ENCODE measurements at places on chromosomes 3 and 15.

GRCh38 chr15:73826711-73827251, 46.6 kb upstream of the TBC1D21 start:
- DNase-seq, result no peak

GRCh38 chr15:31285772-31286261, 40.8 kb upstream of the KLF13 start:
- no peak for DNase-seq

DNA sequence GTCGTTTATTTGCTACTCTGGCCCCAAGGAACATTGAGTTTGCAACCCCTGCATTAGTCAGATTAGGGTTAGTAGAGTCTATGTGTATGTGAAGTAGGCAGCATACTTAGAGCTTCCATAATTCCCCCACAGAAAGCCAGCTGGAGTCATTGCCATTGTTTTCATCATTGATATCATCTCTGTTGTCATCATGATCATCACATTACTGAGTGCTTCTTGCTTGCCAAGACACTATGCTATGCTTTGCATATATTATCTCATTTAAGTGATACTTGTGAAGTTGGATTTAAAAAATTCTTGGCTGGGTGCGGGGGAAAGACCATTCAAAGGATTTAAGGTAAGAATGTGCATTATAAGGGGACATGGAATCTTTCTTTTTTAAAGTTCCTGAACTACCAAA, 209.0 kb downstream of the CACNA2D3 start:
- no peak for DNase-seq

- DNase-seq, result no peak
These were observed 44.7 kb upstream of the CADPS start for GRCh38 chr3:62919784-62920465.

DNA sequence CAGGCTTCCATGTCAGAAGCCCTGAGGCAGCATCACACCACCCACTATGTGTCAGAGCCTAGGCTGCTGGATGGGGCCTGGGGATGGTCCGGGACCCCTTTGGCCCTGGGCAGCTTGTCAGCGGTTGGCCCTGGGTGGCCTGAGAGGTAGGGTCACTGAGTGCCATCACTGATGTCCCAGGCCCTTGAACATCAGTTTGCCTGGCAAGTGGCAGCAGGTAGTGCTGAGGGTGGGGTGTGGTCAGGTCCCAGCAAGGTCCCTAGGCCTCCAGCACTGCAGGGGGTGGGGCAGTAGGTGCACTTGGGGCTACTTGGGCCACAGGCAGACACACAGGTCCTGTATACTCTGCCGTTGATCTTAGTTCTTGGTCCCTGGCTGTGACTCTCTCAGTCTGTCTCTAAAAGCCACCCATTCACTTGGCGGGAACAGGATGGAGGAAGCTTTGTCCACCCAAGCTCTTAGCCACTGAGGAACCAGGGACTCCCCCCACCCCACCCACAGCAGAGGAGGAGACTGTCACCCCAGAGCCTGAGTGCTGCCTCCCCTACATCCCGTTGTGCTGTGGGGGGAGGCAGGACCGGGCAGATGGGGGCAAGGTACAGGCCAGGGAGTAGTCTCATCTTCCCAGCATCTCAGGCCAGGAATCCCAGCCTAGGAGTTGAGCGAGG, 5.8 kb downstream of the GNAI2 start:
- no peak for DNase-seq

- DNase-seq, result no peak
These were observed 362.1 kb downstream of the LRRC3B start for GRCh38 chr3:26984416-26985390.

DNA sequence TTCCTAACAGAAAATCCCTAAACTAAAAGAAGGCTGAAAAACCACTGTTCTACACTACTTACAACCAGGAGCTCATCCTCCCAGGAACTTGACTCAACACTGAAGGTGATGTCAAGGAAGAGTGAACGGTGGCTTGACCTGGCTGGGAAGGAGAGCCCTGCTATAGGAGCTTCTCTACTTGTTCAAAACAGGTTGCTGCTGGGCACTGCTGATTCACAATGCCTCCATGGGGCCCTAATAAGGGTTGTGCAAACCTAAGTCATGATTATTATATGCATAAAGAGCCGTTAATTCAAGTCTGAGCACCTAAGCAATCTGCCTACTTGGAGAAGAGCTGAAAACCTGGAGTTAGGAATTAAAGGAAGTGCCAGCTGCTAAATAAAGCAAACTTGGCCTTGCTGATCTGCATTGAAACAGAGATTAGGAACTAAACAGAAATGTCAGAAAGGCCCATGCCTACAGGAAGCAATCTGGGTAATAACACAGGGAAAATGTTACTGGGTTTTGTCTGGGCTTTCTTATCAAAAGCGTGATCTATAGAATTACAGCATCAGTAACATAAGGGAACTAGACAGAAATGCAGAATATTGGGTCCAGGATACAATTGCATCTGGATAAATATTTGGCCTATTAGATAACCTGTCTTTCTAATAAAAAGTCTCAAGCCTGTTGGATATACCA, 243.2 kb downstream of the NEK10 start:
- no peak for DNase-seq

DNA sequence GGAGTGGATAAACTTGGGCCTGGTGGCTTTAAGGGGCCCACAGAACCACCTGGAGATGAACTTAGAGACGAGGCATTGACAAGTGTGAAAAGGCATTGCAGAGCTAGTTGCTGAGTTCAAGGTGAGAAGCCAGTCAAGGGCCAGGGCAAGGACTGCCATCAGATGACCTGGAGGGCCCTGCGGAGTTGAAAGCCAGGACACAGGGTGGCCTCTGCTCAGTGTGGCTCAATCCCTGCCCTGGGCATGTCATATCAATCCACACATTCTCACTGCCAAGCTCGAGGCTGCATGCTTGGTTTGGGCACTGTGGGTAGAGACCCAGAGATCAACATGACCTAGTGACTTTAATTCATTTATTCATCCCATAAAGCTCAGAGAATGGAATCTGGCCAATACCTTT, 9.2 kb downstream of the PAQR5 start:
- DNase-seq, result no peak

DNA sequence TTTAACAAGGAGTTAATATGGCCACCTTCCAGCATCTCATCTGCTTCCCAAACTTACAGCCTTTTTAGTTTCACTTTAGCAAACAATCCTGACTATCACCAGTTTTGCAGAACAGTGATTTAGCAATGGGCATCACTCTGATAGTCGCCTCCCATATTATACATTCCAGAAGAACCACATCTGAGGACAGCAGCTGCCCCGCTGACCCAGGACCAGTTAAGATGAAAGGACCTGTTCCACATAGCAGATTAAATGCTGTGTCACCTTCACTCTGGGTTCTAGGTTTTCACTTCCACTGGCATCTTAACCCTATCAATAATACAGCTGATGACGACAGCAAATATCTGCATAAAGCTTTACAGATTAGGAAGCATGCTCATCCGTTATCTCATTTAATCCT, 99.8 kb downstream of the TRIM69 start:
- DNase-seq, result no peak

DNA sequence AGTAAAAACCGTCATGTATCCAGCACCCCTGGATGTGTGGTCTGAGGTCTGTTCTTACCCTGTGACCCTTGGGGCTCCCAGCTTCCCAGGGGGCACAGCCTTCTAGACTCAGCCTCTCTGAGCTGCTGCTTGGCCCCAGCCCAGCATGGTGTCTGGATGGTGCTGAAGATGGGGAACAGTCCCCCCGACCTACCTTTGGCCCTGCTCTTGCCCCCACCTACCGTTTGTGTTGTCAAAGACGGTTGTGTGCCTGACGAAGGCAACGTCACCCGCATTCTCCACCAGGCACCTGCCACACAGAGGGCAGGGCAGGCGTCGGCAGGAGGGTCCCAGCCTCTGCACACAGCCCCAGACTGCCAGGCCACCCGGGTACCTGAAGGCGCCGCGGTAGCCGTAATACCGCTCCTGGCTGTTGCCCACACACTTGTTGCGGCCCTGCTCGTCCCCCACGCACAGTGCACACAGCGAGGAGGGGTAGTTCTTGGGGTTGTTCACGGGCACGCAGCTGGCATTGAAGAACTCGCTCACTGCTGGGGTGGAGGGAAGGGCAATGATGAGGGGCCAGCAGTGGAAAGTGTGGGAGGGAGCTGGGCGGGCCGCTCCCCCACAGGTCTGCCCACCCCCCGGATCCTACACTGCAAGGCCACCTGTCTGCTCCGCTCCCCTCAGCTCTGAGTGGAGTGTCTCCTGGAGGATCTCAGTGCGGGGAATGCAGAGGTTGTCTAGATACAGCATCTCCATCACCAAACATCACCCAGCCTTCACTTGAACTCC, 21.0 kb downstream of the MELTF start:
- no peak for DNase-seq

- no peak for DNase-seq
These were observed 350.6 kb downstream of the PLCL2 start for GRCh38 chr3:17235310-17235709.

- no peak for DNase-seq
These were observed 39.6 kb downstream of the VGLL3 start for GRCh38 chr3:86951322-86951721.

DNA sequence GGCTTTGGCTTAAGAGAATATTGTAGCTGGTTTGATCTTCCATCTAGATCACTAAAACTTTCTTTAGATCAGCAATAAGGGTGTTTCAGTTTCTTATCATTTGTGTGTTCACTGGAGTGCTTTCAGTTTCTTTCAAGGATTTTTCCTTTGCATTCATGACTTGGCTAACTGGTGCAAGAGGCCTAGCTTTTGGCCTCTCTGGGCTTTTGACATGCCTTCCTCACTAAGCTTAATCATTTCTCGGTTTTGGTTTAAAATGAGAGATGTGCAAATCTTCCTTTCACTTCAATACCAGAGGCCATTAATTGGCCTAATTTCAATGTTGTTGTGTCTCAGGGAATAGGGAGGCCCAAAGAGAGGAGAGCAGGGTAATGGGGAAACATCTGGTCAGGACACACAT, 30.3 kb upstream of the CCNB2 start:
- no peak for DNase-seq

- no peak for DNase-seq
These were observed 129.2 kb upstream of the IL12A start for GRCh38 chr3:159859424-159859823.

DNA sequence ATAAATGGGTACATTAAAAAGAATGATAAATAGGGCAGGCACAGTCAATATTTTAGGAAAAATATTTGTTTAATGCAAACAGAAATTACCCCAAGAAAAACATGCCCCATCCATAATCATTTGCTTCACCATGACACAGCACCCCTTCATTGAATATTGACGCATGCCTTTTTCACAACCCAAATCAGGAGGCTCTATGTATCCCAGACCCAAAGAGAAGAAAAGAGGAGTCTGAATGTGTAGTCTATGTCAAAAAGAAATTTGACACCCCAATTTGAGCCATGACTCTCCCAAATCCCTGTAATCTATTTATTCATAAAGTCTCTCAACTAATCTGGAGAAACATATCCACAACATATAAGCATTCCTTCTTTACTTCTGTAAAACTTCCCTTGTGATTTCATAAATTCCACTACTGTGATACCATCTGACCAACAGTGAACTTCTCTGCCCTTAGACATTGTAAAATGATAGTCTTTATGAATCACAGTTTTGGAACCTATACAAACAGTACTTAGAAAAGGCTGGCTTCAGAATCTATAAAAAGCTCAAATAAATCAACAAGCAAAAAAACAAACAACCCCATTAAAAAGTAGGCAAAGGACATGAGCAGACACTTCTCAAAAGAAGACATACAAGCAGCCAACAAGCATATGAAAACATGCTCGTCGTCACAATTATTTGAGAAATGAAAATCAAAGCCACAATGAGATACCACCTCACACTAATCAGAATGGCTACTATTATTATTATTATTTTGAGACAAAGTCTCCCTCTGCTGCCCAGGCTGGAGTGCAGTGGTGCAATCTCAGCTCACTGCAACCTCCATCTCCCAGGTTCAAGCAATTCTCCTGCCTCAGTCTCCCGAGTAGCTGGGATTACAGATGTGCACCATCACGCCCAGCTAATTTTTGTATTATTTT, 53.4 kb upstream of the XRN1 start:
- no peak for DNase-seq

DNA sequence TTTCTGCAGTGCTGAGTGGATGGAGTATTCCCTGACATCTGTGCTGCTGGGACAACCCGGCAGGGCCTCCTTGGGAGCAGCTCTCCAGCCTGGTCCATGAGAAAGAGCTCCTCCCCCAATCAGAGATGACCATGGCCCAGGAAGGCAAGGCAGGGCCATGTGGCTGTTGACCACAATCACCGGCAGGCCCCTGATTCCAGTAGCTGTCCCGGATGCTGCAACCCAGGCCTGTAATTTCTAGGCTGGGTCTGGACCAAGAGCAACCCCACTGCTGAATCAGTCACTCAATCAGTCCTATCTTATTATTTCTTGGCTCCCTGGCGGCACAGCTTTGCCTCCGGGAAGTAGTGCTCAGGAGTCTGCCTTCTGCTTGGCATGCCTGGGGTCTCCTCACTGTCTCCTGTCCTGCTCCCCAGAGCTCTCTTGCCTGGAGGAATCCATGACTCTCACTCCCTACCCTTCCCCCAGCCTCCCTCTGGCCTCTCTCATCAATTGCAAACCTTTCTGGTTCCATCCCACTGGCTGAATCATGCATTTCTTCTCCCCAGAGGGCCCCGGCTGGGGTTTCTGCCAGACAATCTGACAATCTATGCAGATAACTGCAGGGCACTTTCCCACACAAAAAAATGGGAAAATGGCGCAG, 32.6 kb upstream of the ITGA11 start:
- no peak for DNase-seq

DNA sequence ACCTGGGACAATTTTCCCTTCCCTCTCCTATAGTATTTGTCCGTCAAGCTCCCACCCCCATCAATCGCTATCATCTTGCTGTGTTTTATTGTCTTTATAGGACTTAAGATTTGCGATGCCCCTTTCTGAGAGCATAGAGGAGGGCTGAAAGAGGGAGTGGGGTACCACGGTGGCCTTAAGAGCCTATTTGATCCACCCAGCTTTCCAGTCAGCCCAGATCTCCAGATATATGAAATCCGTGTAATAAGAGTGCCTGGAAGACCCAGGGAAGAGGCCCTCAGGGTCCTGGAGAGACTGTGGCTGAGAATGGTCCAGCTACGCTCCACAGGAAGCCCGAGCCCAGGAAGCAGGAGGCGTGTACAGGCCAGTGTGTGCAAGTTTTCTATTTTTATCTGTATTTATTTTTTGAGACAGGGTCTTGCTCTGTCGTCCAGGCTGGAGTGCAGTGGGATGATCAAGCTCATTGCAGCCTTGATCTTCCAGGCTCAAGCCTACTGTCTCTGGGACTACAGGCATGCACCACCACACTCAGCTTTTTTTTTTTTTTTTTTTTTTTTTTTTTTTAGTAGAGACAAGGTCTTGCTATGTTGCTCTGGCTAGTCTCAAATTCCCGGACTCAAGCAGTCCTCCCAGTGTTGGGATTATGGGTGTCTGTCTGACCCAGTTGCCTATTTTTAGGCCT, 964 bp upstream of the NCKIPSD start:
- DNase-seq, result no peak

DNA sequence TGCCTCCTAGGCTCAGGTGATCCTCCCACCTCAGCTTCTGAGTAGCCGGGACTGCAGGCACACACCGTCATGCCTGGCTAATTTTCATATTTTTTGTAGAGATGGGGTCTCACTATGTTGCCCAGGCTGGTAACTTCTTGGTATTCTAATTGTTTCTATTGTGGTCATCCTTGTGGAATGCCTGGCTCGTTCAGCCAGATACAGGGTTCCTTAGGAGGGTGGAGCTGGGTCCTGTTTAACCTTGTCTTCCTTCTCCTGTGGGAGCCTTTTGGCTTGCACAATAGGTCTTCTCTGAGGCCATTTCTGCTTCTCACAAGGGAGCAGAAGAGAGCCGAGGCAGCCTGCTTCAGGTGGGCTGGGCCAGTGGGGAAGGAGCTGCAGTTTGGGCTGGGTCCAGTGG, 15.7 kb downstream of the PLEKHO2 start:
- DNase-seq, result no peak

- DNase-seq, result no peak
These were observed 91.3 kb downstream of the UACA start for GRCh38 chr15:70672081-70672480.
